ENCODE measurements at places on chromosomes 3 and 15.

DNA sequence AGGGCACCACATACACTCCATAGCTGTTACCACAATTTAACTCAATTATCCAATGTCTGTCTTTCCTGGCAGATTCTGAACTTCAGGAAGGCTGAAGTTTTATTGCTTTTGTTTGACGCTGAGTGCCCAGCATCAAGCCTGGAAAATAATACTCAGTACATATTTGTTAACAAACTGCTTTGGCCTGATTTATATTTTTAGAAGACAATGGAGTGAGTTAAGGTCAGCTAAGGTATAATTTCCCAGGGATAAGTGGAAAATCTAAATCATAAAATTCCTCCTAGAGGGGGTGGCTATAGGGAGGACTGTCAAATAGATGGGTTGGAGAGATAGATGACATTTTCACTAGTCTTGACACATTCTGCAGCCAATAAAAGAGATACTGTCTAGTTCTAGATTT, 659.4 kb upstream of the ADAMTS9 start:
- no peak for DNase-seq

- no peak for DNase-seq
Measured at GRCh38 chr15:83810110-83810509, 156.2 kb downstream of the ADAMTSL3 start.

DNA sequence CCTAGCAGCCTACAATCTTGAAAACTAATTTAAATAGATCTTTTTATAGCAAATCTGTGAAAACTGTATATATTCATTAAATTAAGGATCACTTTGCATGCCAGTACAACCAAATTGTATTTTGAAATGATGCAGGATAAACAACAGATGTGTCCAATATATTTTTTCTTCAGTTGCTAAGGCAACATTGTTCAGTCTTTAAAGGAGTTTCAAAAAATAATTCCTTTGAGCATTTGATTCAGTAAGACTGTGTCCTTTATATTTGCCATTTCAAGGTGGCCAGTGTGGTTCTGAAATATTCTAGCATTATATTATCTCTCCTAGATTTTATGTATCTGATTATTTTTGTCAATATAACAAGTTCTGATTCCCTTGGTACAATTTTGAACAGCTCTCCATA, 254.7 kb downstream of the PLOD2 start:
- no peak for DNase-seq

DNA sequence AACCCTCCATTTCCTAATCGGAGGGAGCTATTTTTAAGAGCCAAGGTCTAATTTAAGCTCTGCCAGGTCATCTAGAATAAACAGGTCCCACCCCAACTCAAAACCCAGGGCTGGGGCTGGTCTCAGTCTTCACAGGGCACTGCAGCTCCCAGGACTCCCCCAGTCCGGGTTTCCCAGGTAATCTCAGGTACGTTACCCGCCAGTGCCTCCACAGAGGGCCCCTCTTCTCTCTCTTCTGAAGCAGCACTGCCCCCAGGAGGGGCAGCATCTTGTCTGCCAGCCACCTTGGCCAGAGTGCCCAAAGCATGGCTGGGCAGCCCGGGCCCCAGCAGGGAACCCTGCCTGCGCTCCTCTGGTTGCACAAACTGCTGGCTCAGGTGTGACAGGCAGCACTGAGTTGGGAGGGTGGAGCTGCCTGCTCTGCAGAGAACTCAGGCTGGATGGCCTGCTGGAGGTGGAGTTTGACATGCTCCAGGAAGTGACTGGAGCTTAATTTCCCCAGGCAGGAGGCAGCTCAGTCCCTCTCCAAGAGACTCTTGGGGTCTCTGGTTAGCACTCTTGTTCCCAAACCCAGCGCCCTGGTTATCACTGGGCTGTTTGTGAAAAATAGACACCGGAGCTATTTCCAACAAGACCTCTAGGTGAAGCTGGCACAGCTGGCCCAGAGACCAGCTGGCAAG, at the start of gene PLA2G4F:
Gene PLA2G4F, minus strand, starts transcription at position 394 of the 680 bp plus-strand sequence. Its CDS starts 87 bp downstream, at position 307.
- no peak for DNase-seq

DNA sequence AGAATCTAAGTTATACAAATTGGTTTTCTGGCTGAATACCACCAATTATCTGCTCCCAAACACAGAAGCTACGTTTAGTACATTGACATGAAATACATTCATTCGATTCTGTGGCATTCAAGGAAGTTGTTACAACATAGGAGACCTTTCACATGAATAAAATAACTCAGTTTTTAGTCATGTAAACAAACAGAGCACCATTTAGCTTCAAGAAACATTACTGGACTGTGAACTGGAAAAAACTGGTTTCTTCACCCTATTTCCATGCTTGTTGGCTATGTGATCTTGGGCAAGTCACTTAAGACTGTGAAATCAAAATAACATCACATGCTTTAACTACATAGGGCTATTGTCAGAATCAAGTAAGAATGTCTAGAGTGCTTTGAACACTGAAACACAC, 46.2 kb downstream of the NRG4 start:
- no peak for DNase-seq

DNA sequence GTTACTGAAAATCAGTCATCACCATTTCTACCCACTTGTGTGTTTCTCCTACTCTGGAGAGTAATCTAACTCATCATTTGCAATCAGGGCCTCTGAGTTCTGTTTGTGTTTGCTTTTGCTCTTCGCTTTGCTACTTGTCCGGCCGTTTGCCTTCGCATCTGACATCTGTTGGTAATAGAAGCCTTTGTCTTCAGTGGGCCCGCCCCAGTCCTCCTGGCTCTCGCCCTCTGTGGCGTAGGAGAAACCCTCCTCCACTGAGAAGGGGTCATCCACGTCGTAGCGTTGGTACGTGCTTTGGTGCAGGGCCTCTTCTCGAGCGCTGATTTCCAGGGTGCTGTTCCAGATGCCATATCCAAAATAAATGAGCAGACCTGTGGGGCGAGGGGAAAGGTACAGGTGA, 48.3 kb downstream of the CLDN11 start:
- DNase-seq: no peak

DNA sequence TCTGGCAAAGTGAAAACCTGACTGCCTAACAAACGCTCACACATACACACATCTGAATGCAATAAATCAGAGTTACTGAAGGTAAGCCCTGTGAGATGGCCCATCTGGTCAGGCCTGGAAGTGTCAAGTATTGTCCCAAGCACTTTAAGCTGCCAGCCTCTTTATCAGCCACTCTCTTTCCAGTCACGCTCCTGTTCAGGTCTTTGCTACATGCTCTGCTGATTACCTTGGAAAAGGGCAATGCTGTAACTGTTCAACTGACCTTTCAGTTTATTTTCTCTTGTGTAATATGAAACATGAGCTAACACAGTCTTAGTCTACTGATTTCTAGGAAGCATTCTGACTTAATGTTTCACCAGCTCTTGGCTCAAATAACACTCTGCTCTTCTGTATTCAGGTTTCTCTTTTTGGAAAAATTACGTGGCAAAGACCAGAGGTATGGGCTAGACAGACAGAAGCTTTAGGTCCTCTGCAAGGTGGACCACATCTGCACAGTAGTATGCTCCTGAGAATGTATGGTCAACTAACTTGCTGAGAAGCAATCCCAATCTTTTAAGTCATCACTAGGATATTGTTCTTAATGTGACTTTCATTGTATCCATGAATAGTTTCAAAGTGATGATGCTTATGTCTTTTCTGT, 44.5 kb downstream of the GBE1 start:
- DNase-seq: no peak

DNA sequence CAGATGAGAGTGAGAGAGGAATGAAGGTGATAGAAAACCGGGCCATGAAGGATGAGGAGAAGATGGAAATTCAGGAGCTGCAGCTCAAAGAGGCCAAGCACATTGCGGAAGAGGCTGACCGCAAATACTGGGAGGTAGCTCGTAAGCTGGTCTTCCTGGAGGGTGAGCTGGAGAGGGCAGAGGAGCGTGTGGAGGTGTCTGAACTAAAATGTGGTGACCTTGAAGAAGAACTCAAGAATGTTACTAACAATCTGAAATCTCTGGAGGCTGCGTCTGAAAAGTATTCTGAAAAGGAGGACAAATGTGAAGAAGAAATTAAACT, 88.9 kb downstream of the EOMES start:
- DNase-seq: peak; percentile 36

DNA sequence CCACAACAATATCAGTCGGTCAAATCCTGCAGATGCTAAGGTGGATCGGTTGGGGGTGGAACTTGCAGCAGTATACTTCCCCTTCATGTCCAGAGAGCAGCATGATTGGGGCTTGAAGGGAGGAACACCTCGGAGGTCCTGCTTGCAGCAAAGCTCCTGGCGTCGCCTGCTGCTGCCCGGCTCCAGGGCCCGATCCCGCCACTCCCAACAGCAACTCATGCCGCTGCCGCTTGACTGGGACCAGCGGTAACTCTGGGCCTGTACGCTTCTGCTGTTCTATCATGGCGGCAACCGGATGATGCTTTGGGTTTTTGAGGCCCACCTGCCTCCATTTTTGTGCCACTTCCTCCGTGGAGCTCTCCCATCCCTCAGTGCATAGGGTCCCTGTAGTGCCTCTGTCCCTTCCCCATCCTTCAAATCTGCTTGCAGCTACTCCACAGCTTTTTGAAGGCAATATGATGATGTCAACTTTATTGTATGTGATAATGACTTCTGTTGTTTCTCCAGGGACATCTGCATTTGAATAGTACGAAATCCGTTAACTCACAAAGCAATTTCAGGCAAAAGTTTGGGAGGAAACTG, 56.3 kb downstream of the KCNAB1 start:
- no peak for DNase-seq

GRCh38 chr3:23829242-23829934, 23.6 kb downstream of the UBE2E1 start:
- DNase-seq: no peak

DNA sequence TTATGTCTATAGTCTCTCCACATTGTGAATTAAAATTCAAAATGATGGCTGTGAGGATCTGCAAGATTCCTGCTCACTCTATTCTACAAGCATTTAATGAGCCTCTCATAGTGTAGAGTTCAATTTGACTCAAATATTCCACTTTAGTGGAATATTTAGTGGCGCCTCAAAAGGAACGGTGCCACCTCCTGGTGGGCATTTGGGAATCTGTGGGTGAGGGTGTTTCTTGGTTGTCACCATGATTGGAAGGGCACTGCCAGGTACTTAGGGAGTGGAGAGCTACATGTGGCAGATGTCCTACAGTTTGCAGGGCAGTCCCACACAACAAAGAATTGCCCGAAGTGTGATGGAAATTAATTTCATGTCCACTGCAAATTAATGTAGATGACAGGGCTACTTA, 21.5 kb upstream of the KCNMB3 start:
- no peak for DNase-seq

- DNase-seq: peak; percentile 64
Measured at GRCh38 chr15:84878504-84878903, 6.0 kb upstream of the SLC28A1 start.

- DNase-seq: no peak
Measured at GRCh38 chr3:20832963-20833362, 647.0 kb upstream of the SGO1 start.

DNA sequence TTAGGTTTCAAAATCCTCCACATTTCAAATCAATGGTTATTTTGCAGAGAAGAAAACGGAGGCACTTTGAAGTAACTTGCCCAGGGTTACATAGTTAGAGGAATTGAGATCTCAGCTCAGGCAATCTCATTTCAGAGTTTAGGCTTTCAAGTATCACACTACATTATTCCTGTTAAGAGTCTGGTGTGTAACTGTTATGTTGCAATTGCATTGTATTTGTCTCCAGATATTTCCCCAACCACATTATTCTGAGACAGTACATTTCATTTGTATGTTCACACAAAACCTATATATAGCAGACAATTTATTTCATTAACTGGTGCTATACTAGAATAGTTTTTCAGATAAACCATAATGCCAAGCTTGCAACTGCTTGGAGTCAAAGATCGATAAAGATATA, 154.2 kb upstream of the TSPAN3 start:
- no peak for DNase-seq

GRCh38 chr15:58003810-58004209, 61.7 kb downstream of the ALDH1A2 start:
- no peak for DNase-seq

GRCh38 chr3:19959505-19959904, 12.6 kb downstream of the RAB5A start:
- DNase-seq: no peak

- DNase-seq: no peak
Measured at GRCh38 chr15:74022706-74023470, 28.4 kb downstream of the PML start.

DNA sequence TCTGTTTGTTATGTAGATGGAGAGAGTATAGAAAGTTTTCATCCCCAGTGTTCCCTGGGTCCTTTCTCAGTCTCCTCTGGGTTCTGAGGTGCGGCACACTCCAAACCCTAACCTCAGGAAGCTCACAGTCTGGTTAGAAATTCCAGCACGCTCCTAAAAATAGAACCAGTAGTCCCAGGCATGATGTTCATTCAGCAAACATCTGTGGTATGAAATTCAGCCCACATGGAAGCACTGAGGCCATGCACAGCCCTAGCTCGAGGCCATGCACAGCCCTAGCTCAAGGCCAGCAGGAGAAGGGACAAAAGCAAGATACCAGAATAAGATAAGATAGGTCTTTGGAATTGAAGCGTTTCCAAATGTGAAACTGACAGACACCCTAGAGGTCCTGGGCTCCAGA, 82.3 kb upstream of the OXTR start:
- DNase-seq: no peak

DNA sequence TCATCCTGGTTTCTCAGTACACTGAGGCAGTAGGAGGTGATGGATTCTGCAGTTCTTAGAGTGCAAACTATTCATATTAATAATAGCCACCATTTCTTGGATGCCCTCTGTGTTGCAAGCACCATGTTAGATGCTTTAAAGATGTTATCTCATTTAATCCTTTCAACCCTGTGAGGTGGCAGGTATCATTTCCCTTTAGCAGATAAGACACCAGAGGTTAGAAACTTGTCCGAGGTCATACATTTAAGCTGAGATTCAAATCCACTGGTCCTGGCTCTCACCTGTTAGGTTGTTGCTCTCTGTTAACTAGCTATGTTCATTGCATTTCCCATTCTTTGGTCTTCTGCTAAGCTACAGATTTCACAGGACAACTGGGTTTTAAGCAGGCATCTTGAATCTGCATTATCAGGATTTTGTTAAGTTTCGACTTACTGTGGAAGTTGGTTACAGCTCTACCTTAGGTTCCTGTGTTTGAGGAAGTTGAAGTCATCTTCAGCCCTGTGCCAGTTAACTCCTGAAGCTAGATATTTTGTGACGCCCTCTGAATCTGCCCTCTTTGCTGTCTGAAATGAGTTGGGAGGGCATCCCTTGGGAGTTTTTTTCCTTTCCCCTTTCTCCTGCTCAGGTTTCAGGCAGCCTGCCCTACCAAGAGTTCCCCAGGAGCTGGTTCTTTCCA, 6.4 kb downstream of the PDE8A start:
- peak; percentile 26 for DNase-seq

DNA sequence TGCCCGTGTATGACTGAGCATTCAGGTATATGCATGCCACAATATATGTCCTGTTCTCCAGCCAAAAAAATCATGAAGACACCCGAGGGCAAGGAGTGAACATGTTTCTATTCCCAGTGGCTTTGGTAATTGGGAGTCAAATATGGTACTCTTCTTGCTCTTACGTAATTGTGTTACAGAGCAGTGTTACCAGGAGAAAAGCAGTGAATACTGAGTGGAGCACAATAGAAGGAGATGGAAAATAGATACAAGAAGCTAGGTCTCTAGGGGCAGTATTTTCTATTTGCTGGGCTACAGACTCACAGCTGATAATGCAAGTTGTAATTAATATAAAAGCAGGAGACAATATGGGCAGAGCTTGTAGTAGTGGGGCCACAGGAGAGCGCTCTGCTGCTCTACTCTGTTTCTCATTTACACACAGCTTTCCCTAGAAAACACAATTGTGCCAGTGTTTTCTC, 13.2 kb downstream of the MEIS2 start:
- DNase-seq: no peak

GRCh38 chr15:82043130-82043673, 2.6 kb downstream of the MEX3B start:
- no peak for DNase-seq
